ENCODE measurements at places on chromosomes 2 and 18.
A peak's percentile ranks its signal among the peaks of the same experiment; 100 is the strongest.

- no peak for DNase-seq
Measured at GRCh38 chr18:74901362-74902146, 303.9 kb downstream of the ZNF407 start.

GRCh38 chr2:108324531-108325255 lies 36.0 kb downstream of the SULT1C2 start:
- no peak for DNase-seq

DNA sequence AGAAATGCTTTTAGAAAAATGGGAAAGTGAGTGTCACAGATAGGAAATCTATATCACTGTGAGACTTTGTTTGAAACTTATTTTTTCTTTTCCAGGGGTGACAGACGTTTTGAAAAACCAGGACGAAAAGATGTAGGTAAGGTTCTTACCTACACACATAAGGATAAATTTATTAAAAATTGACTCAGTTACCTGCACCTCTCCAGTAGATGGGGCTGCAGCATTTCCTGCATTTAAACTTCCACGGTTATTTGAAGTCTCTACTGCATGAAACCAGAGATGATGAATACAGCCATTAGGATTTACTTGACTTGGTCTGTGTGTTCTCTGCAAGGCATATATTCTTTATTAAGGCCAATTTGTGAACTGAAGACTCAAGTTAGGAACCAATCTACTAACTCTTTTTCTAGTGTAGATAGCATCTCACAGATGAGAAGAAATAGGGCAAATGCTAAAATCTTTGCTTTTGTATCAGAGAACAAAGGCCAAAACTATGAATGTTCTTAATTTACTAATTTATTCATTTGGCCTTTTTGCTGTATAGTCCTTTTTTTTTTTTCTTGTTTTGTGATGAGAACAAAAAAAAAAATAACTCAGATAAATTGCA lies 15.0 kb downstream of the KCNJ13 start:
- DNase-seq: peak; percentile 9

DNA sequence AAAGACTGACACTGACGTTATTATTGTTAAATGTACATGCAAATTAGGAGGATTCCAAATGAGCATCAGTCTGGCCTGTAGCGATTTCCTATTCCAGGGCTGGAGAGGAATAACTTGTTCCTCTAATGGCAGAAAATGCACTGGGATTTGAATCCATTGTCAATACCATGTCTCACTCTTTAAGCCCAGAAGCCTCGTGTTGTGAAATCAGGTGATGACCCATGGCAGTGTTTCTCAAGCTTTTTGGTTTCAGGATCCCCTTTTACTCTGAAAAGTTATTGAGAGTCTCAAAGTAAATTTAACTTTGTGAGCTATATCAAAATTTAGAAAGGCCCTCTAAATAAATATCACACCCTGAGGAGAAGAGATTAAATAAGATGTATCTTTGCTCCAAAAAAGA lies 279.2 kb downstream of the GALR1 start:
- DNase-seq: no peak

DNA sequence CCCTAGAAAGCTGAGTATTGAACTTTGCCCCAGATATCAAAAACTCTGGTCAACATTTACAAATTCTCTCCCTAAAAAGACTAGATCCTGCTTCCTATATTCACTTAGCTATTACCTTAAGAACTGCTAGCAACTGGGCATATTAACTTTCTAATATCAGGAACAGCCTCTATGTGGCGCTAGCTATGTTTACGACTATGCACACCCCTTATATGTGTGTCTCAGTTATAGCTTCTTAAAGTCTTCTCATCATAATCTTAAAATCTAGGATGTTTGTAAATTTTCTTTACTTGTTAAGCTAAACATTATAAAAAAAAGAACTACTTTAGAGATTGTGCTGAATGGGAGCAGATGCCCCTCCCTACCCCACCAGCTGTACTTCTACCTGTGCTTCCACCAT lies 1.7 kb upstream of the STAMBP start:
- no peak for DNase-seq

GRCh38 chr2:232535761-232536530 lies 3.5 kb upstream of the CHRNG start:
- no peak for DNase-seq

DNA sequence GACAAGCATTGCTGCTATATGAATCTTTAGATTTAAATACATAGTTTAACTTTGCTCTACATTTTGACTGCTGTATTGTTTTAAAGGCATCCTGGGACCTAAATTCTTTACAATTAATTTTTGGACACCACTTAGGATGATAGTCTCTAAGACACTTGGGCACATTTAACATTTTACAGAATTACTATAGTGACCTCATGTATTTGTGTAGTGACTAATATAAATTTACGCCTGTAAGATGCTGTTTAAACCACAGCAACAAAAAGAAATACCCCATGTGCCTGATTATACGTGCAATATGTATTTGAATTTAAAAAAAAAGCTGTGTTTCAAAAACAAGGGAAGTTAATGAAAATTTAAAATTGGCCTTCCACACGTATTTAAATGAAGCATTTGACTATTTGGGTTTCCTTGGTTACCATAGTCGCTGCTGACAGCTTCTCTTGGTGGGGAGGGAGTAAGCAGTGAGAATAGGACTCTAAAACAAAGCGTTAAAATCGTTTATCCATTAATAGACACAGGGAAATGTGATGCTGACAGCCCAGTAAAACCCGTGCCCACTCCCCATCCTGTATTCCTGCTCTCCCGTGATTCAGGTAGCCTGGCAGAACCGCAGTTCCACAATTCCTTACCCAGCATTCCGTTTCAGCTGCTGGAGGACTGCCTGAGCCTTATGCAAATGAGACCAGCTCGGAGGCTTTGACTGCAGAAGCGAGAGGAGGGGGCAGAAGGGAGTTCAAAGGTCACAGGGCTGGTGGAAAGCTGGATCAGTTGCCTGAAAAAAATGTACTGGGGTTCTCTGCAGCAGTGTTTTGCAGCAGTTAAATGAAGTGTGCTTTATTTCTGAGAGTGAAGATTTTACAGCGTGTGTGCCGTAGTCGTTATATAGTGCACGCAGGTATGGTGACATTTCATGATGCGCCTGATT lies 104.3 kb downstream of the CSRNP3 start:
- DNase-seq: peak; percentile 89

DNA sequence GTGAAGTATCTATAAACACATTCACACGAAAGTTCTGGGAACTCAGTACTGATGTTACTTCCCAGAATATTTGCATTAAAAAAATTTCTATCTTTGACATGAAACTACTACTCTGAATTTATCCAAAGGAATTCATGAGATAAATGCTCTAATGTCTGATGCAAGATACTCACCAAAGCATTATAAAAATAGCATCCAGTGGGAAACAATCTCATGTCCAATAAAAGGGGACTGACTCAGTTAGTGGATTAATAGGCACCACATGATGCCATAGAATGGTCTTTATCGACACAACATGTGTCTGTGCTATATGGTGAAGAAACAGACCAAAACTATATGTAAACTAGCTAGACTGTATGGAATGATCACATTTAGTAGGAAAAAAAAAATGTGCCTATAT lies 33.9 kb downstream of the LAMA3 start:
- DNase-seq: no peak

GRCh38 chr2:120396013-120396860 lies 50.3 kb downstream of the INHBB start:
- no peak for DNase-seq

DNA sequence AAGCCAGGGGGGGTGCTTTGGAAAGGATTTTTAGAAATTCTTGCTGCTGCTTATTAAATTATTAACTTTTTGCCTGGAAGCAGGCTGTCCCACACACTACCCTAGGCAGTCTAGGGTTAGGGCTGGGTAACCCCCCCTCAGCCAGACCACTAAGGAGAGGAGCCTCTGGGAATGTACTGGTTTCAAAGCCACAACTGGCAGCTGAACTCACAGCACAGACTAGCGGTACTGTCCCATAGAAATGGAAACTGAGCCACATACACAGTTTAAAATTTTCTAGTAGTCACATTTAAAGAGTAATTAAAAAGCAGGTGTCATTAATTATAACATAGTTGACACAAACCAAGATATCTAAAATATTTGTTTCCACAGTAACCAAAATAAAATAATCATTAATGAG lies 50.1 kb downstream of the SPRED2 start:
- no peak for DNase-seq

- no peak for DNase-seq
Measured at GRCh38 chr18:67109535-67109934, 407.0 kb downstream of the DSEL start.

- no peak for DNase-seq
Measured at GRCh38 chr2:181128199-181128598, 147.8 kb downstream of the UBE2E3 start.

DNA sequence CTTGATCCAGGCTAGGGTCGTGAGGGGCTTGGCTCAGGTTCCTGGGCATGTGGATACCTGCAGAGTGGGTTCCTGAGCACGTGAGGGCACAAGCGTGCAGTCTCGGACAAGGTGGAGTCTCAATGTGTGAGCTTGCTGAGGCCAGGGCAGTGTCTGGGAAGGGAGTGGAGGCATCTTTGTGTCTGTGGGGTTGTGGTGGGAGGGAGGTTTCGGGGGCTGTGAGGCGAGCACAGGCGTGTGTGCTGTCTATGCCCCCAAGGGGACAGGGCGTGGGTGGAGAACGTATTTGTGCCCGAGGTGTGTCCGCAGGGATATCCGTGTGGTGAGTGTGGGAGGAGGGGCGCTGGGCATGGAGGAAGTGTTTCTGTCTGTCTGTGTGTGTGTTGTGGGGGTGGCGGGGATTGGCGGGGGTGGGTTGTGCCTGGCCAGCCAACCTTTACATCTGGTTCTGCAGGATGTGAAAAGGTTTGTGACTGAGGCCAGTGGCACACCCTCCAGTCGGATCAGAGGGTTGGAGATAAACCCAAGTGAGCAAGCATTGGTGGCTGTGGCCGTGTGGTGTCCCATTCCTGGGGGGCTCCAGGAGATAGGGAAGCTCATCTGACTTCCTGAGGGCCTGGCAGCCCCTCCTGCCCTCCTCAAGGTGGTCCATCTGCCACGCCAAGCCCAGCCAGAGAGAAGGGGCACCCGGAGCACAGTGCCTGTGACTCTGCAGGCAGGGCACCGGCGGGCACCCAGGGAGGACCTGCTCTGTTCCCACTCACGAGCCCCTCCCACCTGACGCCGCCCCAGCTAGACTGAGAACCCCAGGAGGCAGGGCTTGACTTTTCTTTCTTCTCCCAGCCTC lies 57.1 kb downstream of the ZFP36L2 start:
- DNase-seq: no peak

DNA sequence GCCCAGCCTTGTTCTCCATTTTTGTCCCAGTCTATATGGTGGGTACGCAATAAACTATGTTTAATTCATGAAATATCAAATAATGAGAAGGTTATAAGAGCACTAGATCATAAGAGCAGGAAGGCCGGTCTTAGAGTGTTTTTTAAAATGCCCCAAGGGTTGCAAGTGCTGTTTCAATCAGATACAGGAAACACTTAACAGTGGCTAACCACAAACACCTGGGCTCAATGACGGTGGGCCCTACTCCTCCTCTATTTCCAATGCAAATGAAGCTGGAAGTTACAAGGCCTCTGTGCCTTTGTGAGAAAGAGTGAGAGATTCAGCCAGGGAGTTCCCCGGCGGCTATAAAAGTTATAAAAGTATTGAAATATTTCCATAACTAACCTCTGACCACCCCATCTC lies 18.9 kb upstream of the WDR33 start:
- no peak for DNase-seq

DNA sequence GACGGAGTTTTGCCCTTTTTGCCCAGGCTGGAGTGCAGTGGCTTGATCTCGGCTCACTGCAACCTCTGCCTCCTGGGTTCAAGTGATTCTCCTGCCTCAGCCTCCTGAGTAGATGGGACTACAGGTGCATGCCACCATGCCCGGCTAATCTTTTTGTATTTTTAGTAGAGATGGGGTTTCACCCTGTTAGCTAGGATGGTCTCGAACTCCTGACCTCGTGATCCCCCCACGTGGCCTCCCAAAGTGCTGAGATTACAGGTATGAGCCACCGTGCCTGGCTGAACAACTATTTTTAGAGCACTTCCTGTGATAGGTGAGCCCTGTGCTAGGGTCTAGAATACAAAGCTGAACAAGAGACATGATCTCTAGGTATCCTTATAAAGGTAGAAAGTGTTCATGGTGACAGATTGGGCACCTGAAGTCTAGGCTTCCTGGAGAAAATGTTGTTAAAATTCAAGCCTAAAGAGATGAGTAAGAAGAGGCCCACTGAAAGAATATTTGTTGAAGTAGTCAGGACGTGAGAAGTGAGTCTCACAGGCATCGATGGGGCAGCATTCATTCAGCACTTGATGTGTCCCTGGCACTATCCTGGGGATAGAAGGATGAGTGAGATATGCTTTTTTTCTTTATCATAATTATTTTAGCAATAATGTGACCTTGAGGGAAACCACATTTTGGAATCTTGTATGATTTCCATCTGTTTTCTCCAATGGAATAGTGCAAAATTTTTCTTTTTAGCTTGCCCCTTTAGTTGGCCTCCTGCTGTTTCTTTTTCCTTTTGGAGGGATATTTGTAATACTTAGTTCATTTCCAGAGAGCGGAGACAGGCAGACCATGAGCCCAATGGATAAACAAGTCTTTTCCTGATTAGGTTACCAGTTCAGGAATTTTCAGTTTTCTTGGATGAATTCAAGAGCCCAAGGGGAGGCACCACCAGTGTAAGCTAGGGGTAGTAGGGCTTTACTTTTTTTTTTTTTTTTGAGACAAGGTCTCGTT lies 5.1 kb downstream of the ZNF236 start:
- DNase-seq: no peak

GRCh38 chr18:28735731-28736130 lies 558.8 kb upstream of the CDH2 start:
- DNase-seq: no peak

DNA sequence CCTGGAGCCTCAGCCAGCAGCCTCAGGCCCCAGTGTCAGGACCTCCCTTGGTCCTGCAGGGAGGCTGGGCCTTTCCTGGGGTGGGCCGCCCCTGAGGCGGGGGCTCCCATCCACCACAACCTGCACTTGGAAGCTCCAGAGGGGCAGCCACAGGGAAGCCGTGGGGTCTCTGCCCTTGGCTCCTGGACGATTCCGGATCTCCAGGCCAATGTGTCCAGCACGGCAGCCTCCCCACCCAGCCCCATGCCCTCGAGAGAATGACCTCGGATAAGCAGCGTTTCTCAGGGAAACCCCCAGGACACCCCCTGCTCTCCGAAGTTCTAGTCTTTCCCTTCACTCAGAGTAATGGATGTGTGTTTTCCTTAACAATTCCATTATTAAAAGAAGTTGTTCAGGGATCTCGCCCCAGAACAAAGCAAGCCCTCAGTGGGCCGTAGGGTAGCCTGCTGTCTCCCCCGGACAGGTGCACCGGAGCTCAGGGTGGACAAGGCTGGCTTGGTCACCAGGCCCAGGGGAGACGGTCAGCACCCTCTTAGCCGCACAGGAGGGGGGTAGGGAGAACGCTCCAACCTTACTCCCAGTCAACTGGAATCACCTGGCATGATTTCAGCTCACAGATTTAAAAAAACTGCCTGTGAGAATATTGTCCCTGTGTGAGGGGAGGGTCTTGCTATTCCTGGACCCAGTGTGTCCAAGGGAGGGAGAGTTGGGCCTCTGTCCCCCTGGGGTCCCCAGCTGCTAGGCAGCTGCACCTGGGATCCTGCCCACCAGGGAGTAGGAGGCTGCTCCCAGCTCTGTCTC lies 72.2 kb upstream of the OTOS start:
- DNase-seq: no peak

GRCh38 chr2:203688798-203689197 lies 17.6 kb upstream of the CD28 start:
- no peak for DNase-seq
